Hindlimb muscle (tissue), 1 donor: ENCODE measurements at places on chromosomes 16 and 17. TPM values are rescaled to one million over a fixed set of nuclear protein-coding genes. Genes with fewer than 3 reads are reported as not detected.

CCDC102A gene
- 12.8 TPM for polyA plus RNA-seq

DPEP1 gene
- polyA plus RNA-seq = 0.39 TPM

ASPA gene
- polyA plus RNA-seq = 4.0 TPM

KRTAP9-9 gene
- polyA plus RNA-seq = not detected

HS3ST3A1 gene
- polyA plus RNA-seq = 0.83 TPM

CSH1 gene
- polyA plus RNA-seq = 0.50 TPM
